ENCODE measurements at places on chromosomes 6 and 20.

- no peak for DNase-seq
These were observed 36.1 kb downstream of the GMPR start for GRCh38 chr6:16274483-16274882.

- DNase-seq = no peak
These were observed 802 bp downstream of the PEX7 start for GRCh38 chr6:136823128-136823660.

DNA sequence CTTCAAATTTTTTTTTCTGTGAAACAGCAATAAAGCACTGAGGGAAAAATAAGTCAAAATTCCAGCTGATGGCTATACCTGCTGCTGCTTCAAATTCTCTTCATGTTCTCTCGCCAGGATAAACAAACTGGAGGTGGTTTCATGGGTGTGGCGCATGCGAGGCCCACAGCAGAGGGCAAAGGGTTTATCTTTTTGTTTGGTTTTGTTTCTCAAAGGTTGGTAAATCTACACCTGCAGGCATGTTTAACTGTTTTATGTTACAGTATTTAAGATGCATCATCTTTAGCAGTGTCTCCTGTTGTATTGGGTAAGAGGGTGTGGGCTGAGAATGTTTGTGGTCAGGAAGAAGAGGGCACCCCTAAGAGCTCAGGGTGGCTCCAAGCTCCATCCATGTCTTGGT lies 342.2 kb downstream of the CDH26 start:
- DNase-seq = no peak

DNA sequence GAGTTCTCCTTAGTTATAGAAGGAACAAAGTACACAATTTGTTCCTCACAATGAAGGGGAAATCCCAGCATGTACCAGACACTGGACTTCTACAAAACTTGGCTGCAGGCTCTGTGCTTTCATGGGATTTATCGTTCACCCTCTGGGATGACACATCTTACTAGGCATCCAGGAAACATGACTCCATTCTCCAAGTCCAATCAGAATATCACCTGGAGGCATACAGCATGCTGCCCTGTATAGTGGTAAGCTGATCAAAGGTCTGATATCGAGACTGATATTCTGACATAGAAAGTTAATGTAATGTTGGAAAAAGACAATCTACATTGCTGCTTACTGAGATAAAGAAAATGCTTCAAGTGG lies 6.7 kb downstream of the RWDD2A start:
- no peak for DNase-seq

GRCh38 chr20:48733296-48733790 lies 94.5 kb downstream of the PREX1 start:
- no peak for DNase-seq

GRCh38 chr6:104182811-104183210 lies 676.9 kb downstream of the HACE1 start:
- DNase-seq = no peak

DNA sequence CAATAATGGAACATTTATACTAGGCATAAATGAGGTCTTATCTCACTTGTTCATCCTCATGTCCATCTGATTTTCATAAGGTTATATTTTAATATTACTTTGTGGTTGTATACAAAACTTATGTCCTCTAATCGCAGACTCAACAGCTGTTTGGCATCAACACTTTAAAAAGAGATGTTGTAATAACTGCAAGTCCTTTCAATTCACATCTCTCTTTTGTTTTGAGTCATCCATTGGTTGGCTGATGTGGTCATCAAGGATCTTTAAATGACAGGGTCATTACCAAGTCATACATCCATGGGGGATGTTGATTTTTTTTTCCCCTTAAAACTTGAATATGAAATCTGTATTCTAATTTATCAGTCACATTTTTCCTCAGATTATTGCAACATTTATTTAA lies 299.4 kb upstream of the NRSN1 start:
- no peak for DNase-seq

DNA sequence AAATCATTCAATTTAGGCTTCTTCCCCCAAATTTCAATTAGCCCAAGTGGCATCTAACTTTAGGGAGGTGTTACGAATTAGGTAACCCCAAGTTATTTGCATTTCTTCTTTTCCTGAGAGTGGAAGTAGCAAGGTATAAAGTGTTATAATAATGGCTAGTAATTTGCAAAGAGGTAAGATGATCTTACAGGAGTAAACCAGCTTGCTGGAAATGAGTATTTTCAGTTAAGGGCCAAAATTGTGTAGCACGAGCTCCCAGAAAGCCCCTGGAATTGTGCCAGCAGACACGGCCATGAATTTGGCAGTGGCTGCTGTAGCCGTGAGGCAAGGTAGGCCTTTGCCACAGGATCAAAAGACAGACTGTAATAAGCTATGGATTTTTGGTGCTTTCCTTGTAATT lies 38.0 kb downstream of the CITED2 start:
- no peak for DNase-seq

DNA sequence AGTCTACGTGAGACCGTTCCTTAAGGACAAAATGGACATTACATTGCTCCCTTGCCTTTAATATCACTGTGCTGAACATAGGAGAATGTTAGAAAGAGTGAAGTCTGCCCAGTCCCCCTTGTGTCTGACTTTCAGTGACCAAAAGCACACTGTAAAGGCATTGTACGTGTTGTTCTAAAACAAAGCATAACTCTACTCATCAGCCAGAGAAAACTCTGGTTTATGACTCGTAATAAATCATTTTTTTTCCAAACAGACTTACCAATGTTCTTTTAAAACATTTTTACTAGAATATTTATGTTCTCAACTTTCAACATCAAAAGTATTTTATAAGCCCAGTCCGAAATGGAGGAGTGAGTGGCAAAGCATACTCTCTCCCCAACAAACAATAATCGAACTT lies 262.5 kb downstream of the GJA1 start:
- no peak for DNase-seq

- no peak for DNase-seq
These were observed 137.2 kb upstream of the ADGRB3 start for GRCh38 chr6:68497927-68498326.

DNA sequence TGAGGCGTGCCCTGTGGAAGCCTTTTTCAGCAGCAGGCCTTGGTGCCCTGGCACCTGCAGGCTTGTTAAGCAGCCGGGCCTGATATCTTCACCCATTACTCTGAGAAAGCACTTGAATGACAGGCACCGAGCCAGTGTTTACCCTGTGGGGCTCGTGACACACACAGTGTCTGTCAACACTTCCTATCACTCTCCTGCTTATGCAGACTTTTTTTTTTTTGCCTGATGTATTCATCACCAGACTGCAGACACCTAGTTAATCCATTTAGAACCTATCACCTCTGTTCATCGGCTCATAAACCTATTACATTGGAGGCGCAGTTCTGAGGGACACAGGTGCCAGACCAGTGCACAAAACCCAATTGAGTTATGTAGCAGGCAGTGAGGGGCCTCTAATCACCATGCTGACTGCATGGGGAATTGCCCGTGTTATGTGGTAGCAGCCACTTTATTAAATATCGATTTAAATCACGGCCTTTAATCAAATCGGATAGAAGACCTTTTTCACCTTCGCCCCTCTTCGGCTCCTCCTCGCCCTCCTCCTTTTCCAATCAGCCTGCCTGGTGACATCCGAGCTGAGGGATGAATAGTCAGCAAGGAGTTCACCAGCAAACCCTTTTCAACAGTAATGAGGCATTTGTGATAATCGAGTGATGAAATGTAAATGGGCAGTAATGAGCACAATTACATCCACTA lies 962.9 kb upstream of the SLC35B3 start:
- DNase-seq = no peak

DNA sequence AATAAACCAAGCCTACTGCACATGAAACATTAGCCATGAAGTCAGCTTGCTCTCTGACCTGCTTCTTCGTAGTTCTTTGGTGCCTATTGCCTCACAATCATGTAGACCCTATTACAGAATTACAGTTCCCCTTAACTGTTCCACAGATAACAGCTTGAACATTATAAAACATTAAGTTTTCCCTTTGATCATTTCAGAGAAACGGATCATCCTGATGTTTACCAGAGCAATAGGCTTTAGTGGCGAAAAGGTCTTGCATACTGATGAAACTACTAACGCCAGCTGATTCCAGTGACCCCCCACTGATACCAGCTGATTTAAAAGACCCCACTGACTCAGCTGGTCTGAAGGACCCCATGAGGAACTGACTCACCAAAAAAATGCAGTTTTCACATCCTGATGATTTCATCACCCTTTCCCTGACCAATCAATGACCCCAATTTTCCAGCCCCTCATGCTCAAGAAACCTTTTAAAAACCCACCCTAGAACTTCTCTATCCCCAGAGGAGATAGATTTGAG lies 39.4 kb upstream of the MLIP start:
- no peak for DNase-seq

DNA sequence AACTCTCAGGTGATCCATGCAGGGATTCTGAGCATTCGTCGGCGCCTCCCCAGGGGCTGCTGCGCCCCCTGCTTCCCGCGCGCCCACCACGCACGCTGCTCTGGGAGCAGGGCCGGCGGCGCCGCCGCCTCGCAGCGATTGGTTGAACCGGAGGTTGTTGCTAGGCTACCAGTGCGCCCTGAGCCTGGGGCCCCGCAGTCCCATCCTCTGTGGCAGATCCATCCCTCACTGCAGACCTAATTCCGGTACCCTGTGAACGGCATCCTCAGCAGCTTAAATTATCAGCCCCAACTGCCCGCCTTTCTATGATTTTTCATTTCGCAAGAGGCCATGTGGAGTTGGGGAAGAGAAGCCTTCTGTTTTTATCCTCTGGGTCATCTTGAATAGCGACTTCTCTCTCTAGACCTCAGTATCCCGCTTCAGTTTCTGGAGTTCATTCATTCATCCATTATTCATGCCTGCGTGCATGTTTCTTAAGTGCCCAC lies 15.4 kb downstream of the PNPLA1 start:
- no peak for DNase-seq

DNA sequence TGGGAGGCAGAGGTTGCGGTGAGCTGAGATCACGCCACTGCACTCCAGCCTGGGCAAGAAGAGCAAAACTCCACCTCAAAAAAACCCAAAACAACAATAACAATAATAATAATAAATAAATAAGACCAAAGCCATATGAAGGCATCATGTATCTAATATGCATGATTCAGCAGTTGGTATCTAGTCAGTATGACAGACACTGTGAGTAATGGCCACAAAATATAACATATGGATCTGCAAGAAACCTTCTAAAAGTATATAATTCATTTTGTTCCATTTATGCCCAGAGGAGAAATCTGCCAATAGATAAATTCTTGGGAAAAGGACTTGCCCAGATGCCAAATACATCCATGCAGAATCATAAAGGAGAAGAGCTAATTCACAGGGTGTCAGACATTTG lies 252.3 kb downstream of the BTBD9 start:
- no peak for DNase-seq

GRCh38 chr20:12409501-12409900 lies 491.8 kb downstream of the BTBD3 start:
- no peak for DNase-seq

GRCh38 chr6:33297956-33298772 lies 578 bp downstream of the RGL2 start:
- no peak for DNase-seq

DNA sequence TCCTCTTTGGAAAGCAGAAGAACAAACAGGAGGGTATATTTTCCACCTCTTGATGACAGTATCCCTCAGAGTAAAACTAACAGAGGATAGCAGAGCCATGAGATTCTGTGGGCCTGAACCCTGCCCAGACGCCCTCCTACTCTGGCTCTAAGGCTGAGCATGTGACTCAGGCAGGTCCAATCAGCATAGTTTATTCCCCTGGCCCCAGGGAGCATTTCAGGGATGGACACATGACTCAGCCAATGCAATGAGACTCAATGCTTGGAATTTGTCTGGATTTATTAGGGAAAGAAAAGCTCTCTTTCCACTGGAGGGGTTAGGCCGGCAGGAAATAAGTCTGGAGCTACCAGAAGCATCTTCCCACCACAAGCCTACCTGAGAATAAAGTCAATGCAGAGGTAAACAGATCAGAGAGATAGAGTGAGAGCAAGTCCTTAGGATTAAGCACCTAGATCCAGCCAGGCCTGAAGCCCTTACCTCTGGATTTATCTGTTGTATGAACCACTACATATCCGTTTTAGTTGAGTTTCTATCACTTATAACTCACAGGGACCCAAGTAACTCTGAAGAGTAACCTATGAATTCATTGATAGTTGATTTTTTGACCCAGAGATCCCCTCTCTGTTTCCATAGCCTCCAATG lies 68.2 kb upstream of the EYA2 start:
- no peak for DNase-seq

- DNase-seq = no peak
These were observed 44.4 kb downstream of the FAXC start for GRCh38 chr6:99305021-99305554.

GRCh38 chr20:5595744-5596143 lies 154.5 kb upstream of the SHLD1 start:
- DNase-seq = no peak

GRCh38 chr6:36104836-36105235 lies 25.5 kb upstream of the MAPK13 start:
- DNase-seq = no peak

- DNase-seq = no peak
These were observed 29.9 kb downstream of the ABHD12 start for GRCh38 chr20:25360631-25361286.

DNA sequence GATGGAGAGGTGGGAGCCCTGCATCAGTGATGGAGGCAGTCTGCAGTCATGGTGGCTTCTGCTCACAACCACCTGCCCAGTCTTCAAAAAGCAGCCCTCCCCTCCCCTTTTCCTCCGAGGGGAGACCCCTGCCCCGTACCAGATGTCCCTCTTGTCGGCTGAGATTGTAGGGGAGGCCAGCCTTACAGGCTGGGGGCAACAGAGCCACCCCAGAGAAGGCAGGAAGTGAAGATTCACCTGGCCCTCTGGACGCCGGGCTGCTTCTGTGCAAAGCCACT lies 4.5 kb downstream of the TNFRSF6B start:
- no peak for DNase-seq

- DNase-seq = no peak
These were observed 46.9 kb downstream of the GINS1 start for GRCh38 chr20:25454153-25454900.

- no peak for DNase-seq
These were observed 53.0 kb downstream of the ALDH8A1 start for GRCh38 chr6:134896910-134897309.

DNA sequence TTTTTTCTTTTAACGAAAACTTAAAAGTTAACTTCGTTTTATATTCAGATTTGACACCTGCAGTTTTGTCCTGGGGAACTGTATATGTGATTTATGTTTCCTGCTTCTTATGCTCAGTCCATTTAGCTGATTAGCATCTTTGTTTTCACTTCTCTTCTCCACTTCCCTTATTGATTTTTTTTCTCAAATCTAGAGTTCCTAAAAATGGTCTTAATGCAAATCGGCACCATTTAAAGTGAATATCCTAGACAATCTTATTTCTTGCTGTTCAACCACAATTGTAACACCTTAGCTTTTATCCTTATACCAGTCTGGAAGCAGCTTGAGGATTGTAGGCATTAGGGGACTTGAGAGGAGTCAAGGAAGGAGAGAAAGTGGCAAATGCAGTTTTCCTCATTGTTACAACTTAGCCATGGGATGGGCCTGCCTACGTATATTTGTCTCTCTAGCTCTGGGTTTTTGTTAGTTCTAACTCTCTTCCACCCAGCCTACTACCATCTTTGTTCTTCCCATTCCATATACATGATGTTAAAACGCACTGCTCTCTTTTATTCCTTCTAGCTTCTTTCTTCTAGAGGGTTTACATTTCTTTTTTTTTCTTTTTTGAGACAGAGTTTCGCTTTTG lies 8.5 kb downstream of the QRSL1 start:
- no peak for DNase-seq

- no peak for DNase-seq
These were observed 106.3 kb upstream of the CD93 start for GRCh38 chr20:23192469-23192868.
